Kidney epithelial cell (primary cell): ENCODE measurements at places on chromosomes 11 and 22. TPM values are rescaled to one million over a fixed set of nuclear protein-coding genes. Genes with fewer than 3 reads are reported as not detected.

TSPAN32 gene
- 0.46 TPM in 1 of 2 replicates, not detected in the other for total RNA-seq

GRCh38 chr11:30919389-30920152, 333.4 kb upstream of the MPPED2 start:
- peak; percentile 29 for DNase-seq

GRCh38 chr22:22681221-22681739, 36.9 kb downstream of the GGTLC2 start:
- no peak for DNase-seq

DNA sequence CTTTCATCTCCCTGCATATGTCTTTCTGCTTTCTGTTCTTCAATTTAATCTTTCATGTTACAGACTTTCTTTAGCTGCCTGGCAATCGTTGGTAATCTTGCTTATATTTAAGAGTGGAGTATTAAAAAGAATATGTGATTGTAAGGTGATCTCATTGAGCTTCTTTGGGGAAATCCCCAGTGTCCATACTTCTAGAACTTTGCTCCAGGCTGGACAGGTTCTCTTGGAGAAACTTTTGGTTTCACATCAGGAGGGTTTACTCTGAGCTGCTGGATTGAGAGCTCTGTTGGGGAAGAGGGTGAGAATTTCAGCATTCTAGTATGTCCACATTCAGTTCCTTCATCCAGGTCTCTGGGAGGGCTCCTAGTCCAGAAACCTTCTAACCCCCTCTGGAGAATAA, 16.1 kb downstream of the LRRC75B start:
- no peak for DNase-seq

DNA sequence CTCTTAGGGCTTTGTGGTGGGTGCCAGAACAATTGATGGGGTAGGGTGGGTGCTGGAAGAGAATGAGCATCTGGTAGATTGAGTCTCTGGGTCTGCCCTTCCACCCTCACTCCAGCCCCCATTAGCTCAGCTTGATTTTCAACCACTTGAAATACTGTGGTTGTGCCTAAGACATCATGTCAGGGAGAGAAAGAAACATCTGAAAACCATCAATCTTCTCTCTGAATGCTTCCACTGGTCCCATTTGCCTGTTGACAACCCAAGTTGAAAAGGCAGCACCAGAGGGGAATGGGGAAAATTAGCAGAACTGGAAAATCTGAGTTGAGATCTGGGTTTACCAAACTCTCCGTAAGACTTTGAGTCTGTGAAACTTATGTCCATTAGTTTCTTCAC, 26.1 kb downstream of the CD44 start:
- no peak for DNase-seq

- no peak for DNase-seq
Observed at GRCh38 chr11:126638648-126639047, 283.2 kb downstream of the ST3GAL4 start.

DNA sequence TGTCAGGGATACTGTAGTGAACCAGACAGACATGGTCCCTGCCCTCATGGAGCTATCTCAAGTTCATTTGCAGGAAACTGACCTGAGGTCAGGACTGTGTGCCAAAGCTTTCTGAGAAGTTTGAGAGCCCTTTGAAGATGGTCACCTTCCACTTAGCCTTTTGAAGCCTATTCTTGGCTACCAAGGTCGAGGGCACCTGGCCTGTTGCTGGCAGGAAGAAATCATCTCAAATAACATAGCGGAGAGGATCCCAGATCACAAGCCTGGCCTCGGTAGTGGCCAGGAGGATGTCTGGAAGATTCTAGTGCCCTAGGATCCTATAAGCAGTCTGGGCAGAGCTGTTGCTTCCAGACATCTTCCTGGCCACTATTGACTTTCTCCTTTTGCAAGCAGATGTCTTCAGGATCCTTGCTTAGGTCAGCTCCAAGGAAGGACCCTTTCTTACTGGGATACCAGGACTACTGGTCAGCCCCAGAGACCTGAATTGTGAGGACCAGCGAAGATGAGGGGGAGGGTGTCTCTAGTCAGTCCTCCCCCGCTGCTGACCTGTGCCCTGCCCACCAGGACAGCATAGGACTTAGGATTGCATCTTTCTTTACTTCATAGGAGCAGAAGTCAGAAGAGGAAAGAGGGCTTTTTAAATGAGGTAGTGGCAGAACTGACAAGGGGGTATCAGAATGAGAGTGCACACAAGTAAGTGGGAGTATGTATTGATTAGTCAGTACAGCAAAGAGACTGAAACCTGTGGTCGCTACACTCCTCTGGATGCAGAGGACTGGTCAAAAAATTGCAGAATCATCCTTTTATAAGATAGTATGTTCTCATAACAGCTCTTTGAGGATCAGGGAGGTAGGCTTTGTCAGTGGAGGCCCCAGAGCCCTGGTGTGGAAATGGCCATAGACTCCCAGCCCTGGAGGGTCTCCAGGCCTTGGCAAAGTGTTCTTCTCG, 94.8 kb downstream of the TEAD1 start:
- no peak for DNase-seq

GRCh38 chr11:1948389-1948788, 1.3 kb downstream of the MRPL23 start:
- DNase-seq = no peak

DNA sequence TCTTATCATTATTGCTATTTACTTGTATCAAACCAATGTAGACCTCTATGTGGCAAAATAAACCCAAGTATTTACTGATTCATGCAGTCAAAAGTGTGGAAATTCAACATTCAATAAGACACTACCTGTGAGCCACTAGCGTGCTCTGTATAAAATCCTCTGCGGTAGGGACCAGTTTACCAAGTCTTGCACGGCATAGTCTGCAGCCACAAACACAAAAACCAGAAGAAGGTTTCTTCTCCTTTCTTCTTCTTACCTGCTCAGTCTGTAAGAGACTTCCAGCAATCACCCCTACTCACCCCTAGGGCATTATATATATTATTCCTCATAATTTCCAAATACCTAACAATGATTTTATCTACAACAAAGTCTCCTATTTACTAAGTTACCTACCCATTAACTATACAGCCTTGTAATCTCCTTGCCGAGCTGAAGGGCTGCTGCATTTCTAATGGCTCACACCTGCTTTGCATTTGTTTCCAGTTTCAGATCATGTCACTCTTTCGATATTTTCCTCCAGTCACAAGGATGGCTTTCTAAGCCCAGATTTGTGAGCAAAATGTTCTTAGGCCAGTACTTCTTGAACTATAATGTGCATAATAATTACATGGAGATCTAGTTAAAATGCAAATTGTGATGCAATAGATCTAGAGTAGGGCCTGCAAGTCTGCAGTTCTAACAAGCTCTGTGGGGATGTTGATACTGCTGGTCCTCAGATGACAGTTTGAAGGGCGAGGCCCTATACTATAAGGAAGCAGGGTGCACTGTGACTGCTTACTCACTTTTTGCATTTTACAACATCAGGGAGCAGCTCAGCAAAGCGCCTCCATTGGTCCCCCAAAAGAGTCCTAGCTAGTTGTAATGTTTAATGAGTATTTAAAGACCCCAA, 191.9 kb upstream of the DDI1 start:
- DNase-seq = no peak

DNA sequence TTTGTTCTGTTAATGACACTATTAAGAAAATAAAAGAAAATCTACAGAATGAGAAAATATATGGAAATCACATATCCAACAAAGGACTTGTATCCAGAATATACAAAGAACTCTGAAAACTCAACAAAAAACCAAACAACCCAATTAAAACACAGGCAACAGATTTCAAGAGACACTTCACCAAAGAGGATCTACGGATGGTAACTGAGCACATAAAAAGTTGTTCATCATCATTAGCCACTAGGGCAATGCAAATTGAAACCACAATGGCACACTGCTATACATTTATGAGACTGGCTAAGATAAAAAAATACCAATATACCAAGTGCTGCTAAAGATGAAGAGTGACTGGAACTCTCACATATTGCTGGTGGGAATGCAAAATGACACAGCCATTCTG, 34.5 kb upstream of the SLC25A1 start:
- no peak for DNase-seq

SMIM35 gene
- total RNA-seq = not detected in 2 replicates

DNA sequence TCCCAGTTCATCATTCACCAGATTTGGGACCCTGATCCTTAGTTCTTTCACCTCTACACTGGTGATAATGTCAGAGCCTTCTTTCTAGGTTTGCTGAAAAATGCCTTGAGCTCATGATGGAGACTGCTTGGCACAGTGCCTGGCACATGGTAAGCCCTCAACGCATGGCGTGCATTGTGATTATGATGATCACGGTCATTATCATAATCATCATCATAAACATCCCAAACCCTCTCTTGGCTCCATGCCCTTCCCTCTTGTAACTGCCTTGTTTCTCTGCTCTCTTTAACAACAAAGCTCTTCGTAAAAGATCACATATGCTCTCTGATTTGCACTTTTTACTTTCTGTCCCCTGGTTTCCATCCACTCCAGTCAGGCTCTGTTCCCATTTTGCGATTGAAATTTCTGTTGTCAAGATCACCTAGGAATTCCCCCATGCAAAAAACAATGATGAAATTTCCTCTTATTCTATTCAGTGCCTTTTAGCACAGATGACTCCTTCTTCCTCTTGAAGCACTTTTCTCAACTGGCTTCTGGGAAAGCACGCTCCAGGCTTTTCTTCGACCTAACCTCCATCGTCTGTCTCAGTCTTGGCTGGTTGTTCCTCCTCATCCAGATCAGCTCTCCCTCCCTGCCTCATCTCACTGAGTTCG, 479.1 kb downstream of the OPCML start:
- no peak for DNase-seq

NEFH gene
- 5.2 and 5.7 TPM in 2 replicates for total RNA-seq

GRCh38 chr11:48106166-48106565, 110.4 kb upstream of the OR4B1 start:
- no peak for DNase-seq

PRAME gene
- total RNA-seq = 3.7 and 3.8 TPM in 2 replicates

- no peak for DNase-seq
Observed at GRCh38 chr11:102488208-102488607, 35.6 kb upstream of the TMEM123 start.

DNA sequence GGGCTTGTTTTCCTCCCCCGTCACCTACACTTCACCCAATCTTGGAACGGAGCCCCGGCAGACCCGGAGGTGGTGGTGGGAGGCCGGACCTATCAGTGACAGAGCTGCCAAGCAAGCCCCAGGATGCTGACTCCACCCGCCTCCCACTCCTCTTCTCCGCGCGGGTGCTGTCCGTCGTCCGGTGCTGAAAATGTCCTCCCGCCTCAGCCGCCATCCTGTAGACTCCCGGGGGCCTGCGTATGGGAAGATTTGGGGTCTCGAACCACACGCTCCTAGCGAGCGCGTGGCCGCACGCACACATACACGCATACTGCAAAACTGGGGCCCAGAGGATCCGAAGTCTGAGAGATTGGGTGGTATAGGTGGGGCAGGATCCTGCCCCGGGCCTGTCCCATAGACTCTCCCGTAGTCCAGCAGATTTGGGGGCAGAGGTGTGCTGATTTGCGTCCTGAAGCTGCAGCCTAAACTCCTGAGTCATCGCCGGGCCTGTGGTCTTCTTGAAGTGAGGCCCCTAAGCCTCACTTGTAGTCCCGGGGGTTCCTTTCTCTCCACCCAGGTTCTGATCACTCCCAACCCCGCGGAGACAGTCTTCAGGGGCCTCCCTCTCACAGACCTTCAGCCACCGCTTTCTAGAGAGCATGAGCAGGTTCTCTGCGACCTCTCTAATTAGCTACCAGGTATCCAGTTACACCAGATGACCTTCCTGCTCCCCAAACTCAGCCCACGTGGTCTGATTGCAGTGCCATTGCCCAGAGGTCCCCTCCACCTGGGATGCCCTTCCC, 796 bp upstream of the YIF1A start:
- no peak for DNase-seq

DNA sequence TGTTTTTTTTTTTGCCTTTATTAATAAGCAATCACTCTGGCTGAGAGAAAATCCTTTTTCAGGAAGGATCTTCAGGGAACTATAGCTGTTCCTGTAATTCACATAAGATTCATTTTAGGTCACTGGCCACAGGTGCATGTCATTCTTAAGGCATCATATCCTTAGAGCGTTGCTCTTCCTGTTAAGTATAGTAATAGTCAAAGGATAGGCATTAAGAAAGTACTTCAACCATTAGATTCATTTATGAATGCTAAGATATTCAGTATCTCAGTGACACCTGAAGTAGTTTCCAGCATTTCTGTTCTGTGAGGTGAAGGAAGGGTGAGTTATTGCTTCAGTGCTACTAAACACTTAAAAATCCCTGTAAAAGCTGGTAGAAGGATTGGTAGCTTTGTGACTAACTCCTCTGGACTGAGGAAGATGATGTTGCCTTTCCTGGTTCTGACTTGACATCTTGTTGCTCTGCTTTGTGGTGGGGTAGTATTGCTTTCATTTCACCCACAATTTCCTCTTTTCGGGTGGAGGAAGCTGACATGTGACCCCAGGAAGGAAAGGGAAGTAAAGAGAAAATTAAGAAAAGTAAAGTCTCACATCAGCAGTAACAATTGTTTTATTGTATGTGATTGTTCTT, 34.7 kb downstream of the RNF169 start:
- peak; percentile 48 for DNase-seq

- DNase-seq = no peak
Observed at GRCh38 chr11:1970956-1971355, 23.8 kb downstream of the MRPL23 start.

NOX4 gene
- total RNA-seq = 11.2 and 16.8 TPM in 2 replicates

GRCh38 chr11:1377231-1377780, 12.4 kb upstream of the BRSK2 start:
- no peak for DNase-seq

GRCh38 chr22:44093791-44094190, 69.7 kb downstream of the PARVB start:
- no peak for DNase-seq

TMEM184B gene
- total RNA-seq = 42.6 and 76.8 TPM in 2 replicates

- no peak for DNase-seq
Observed at GRCh38 chr11:67390947-67391303, 861 bp upstream of the RAD9A start.

DNA sequence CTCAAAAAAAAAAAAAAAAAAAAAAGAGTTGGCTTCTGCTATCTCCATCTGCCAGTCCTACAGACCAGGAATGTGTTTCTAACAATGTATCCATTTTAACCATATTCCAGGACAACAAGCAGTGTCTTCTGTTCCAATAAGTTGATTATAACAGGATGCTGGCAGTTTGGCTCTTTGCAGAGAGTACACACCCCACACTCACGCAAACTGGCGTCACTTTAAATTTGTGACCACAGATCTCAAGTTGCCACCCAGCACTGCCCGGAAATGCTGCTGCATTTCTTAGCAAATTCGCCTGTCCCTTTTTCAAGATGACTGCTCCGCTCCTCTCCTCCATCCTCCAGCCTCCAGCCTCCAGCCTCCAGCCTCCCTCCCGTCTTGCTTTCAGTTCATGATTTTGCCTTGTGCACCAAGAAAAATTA, 44.3 kb downstream of the SCGB1A1 start:
- no peak for DNase-seq

- no peak for DNase-seq
Observed at GRCh38 chr22:44449683-44450425, 48.2 kb downstream of the RTL6 start.

RPUSD4 gene
- total RNA-seq = 25.5 and 27.0 TPM in 2 replicates

- no peak for DNase-seq
Observed at GRCh38 chr11:10751581-10751940, 515 bp downstream of the CTR9 start.
